ENCODE measurements at places on chromosomes 3 and 15. TPM values are rescaled to one million over a fixed set of nuclear protein-coding genes. Genes with fewer than 3 reads are reported as not detected.
A peak's percentile ranks its signal among the peaks of the same experiment; 100 is the strongest.

GRCh38 chr3:3192286-3192675 is 12.8 kb upstream of the CRBN start:
- DNase-seq: no peak

- no peak for DNase-seq
These were observed 6.3 kb downstream of the BHLHE40 start for GRCh38 chr3:4985330-4986174.

DNA sequence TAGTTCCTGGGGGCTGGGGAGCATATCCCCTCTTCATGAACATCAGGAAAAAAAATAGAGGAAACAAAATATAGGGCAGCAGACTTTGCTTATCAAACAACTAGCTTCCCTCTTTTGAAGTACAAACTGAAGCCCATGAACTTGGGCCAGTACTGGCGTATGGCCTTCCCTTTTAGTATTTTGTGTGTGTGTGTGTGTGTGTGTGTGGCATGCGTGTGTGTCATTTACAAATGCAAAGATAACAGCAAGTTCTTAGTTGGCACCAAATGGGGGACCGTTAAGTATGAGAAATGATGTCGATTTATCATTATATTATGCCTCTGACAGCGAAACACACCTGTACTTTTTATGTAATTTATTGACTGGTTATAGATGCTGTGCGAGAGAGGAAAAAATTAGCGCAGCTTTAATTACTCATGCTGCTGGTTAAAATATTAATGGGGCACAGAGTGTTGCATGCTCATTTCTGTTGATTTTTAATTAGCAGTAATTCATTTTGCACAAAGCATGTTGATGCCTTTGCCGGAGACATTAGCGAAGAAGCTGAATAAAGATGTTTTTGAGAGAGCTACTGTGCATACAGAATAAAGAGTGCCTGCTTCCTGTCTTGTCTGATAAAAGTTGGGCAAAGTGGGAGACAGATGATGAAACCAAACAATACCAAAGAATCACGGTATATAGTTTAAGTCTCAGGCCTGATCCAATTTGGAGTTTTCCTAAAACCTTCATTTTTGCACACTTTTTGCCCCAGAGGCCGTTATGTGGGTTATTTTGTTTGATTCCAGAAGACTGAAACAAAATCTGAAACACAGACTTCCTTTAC is 297.1 kb downstream of the SATB1 start:
- no peak for DNase-seq

DNA sequence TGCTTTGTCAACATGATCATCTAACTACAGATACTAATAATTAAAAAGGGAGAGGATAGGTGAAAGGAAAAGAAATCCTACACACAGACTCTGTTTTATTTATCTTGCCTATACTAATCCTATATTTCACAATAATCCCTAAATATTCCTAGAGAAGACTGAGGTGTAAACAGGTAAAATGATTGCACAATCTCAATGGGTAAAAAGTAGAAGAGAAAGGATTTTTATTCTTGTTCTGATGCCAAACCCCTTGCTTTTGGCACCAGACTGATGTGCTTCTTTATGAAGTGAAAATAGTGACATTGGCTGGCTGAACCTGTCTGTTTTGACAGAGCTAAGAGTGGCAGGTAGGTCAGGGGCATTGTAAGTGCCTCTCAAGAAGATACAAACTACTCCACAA is 101.9 kb upstream of the ZPLD1 start:
- DNase-seq: no peak

- no peak for DNase-seq
These were observed 1041.4 kb downstream of the NTRK3 start for GRCh38 chr15:87215100-87215499.

DNA sequence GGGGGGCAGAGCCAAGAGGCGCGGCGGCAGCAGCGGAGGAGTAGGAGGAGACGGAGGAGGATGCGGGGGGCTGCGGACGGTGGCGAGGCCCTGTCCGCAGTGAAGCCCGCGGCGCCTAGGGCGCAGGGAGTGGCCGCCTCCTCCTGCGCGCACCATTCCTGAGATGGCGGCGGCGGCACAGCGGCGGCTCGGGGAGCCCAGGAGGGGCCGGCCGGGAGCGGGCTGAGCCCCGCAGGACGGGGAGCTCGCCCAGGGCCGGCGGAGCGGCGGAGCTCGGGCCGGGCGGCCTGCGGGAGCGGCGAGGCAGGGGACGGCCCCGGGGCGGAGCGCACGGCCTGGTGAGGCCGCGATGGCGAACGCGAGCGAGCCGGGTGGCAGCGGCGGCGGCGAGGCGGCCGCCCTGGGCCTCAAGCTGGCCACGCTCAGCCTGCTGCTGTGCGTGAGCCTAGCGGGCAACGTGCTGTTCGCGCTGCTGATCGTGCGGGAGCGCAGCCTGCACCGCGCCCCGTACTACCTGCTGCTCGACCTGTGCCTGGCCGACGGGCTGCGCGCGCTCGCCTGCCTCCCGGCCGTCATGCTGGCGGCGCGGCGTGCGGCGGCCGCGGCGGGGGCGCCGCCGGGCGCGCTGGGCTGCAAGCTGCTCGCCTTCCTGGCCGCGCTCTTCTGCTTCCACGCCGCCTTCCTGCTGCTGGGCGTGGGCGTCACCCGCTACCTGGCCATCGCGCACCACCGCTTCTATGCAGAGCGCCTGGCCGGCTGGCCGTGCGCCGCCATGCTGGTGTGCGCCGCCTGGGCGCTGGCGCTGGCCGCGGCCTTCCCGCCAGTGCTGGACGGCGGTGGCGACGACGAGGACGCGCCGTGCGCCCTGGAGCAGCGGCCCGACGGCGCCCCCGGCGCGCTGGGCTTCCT is at the start of gene GPR27:
Gene GPR27, plus strand, starts transcription at position 155 of the 909 bp plus-strand sequence. Its CDS starts 195 bp downstream, at position 350.
- DNase-seq: no peak

DNA sequence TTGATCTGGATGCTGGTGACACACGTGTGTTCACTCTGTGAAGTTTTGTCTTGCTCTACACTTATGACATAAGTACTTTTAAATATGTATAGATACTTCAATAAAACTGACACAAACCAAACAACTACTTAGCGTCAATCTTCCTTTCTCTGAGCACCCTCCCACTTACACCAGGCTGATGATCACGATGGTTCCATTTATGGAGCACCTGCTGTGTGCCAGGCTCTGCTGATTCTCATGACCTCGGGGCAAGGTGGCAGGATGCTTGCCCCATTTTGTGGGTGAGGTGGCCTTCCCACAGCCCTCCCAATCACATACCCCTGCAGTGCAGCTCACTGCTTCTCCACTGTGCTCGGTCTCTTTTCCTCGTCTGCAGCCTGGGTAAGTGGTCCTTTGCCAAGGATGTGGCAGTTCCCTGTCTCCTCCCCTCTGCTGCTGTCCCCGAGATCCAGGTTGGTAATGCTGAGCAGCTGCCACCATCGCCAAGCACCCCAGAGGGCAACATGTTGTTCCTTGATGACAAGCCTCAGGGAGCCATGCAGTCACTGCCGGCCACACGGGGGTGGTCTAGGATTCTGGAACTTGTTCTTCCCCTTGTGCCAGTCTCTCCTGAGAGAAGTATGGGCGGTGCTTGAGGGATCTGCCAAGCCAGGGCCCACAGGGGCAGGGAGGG is 20.6 kb upstream of the ADCY5 start:
- no peak for DNase-seq

DNA sequence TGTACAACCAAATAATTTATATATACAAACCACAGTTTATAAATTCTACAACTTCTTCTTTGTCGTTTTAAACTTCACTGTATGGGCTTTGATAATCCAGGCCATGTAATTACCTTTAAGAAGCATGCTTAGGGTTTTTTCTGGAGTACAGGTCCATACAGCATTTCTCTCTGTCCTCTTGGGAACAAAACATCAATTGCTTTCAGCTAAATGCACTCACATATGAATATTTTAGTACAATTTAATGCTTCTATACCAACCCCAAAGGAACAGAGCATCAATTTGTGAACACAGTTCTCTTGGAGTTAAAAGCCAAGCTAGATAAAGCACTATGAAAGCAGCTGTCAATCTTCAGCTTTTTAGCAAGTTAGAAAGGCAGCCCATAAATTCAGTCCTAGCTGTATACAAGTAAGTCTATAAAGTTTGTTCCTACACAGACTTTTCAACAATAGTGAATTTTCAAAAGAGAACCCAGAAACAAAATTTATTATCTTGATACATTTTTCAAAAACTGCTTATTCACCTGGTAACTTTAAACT is 66.1 kb downstream of the ETFA start:
- DNase-seq: no peak

GRCh38 chr15:57875347-57875746 is 168.8 kb downstream of the POLR2M start:
- no peak for DNase-seq

DNA sequence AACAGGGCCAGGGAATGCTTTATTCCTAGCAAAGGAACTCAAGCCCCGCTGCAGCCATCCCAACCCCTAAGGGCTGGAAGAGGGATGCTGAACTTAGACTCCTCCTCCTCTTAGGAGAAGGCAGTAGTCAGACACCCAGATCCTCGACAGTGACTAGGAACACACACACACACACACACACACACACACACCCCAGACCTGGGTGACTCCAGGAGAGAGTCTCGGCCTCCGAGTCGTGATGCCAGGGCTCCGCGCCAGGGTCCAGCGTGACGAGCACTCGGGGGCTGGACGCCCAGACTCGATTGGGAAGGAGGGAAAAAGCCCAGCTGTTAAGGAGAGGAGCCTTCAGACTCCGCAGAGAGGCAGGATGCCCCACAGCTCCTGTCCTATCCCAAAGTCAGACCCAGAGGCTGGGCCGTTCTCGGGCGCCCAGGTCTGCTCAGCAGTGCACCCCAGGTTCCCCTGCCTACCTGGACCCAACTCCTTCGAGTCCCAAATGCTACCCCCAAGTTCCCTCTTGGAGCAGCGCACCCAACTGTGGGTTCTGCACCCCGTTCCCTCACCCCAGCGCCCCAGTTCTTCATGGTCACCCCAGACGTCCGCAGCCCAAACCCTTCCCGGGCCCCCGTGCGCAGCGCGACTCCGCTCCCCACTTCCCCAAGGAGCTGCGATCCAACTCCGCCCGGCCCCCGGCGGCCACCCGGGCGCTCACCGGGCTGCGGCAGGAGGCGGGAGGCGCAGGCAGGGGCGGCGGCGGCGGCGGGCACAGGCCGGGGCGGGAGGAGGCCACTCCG is 421 bp downstream of the BMF start:
- DNase-seq: peak; percentile 87

GRCh38 chr15:70090436-70091296 is 7.1 kb downstream of the TLE3 start:
- DNase-seq: no peak

GRCh38 chr3:14847613-14848541 is 29.1 kb downstream of the FGD5 start:
- DNase-seq: no peak

DNA sequence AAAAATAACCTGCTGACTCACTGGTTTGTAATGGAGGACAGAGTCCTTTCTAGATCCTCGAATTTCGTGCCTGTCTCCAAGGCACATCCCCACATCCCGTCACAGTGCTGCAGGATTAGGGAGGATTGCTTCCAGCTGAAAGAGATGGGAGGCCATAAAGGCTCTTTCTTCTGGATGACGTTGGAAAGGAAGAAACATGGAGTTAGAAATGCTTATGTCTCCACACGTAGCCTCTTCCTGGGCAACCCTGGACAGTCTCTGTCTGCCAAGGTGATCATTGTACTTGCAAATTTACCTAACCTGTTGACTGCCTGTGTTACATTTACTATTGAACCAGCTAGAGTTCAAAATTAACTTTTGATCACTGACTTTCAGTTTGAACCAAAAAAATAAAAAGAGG is 27.6 kb upstream of the VILL start:
- no peak for DNase-seq

DNA sequence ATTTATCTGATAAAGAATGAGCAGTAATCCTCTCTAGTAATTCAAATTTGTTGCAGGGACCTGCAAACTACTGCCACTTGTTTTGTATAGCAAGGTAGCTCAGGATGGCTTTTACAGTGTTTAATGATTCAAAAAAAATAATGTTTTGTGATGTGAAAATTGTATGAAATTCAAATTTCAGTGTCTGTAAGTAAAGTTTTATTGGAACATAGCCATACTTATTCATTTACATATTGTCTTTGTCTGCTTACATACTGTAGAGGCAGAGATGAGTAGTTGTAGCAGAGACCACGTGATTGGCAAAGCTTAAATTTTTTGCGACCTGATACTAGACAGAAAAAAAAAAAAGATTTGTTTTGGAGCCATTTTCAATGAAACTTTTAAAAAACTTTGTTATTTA is 6.5 kb upstream of the UTS2B start:
- no peak for DNase-seq

GRCh38 chr3:10164546-10165393 is at the start of gene IRAK2:
Gene IRAK2, plus strand, starts transcription at chr3:10164919. Its CDS starts 36 bp downstream, at chr3:10164955.
- DNase-seq: peak; percentile 71

GRCh38 chr3:111729087-111729846 is 129.8 kb upstream of the PHLDB2 start:
- DNase-seq: peak; percentile 51

DNA sequence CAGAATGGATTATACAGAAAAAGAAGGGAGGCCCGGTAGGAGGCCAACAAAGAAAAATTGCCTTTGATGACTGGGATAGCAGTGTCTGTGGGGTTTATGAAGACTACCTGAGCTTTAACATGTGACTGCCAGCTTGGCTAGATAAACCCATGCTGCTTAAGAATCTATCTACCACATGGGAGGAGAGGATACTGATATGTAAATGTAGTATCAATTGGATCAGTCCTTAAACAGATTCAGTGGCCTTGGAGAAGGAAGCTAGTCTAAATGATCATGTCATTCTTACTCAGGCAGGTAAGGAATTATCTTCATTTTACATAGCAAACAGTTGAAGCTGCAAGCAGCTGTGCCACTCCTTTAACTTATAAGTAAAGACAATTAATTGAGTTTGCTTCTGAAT is 50.0 kb upstream of the SYNPR start:
- no peak for DNase-seq

GRCh38 chr3:120472121-120472844 is 21.5 kb upstream of the FSTL1 start:
- no peak for DNase-seq

- no peak for DNase-seq
These were observed 3.7 kb downstream of the MKRN2OS start for GRCh38 chr3:12541625-12542024.

- no peak for DNase-seq
These were observed 18.9 kb upstream of the CMTM8 start for GRCh38 chr3:32219537-32219936.

The MYLK gene
- 790 TPM for total RNA-seq

The CYP19A1 gene
- not detected for total RNA-seq

The SLC12A8 gene
- 0.26 TPM for total RNA-seq

The ZIC1 gene
- total RNA-seq: not detected

The GNAT1 gene
- not detected for total RNA-seq

The MUC20 gene
- 7.3 TPM for total RNA-seq

The RPLP1 gene
- total RNA-seq: 1,734 TPM

The LXN gene
- total RNA-seq: 29.7 TPM

The SLC15A2 gene
- 9.3 TPM for total RNA-seq

The THPO gene
- total RNA-seq: 0.29 TPM

The KLHL6 gene
- 0.26 TPM for total RNA-seq

The PRSS50 gene
- 0.21 TPM for total RNA-seq

Measured in uterus (tissue), 4 donors.